ENCODE measurements at places on chromosomes 12 and 14.

- no peak for DNase-seq
Observed at GRCh38 chr14:105173901-105174894, 5.6 kb upstream of the JAG2 start.

DNA sequence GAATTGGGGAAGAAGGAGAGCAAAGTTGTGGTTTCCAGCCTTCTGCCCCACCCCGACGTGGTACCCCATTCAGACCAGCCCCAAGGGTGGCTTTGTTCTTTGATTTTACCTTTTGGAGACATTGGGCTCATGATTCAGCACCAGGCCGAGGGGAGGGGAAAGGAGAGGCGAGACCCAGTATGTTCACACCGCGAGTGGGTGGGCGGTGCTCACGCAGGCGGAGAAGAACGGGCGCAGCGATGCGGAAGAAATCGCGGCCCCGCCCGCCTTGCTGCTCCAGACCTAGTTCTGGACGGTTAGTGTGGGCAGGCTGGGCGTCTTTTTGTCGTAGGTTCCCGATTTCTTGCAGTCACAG is 963 bp downstream of the ATL1 start:
- DNase-seq = peak; percentile 59

DNA sequence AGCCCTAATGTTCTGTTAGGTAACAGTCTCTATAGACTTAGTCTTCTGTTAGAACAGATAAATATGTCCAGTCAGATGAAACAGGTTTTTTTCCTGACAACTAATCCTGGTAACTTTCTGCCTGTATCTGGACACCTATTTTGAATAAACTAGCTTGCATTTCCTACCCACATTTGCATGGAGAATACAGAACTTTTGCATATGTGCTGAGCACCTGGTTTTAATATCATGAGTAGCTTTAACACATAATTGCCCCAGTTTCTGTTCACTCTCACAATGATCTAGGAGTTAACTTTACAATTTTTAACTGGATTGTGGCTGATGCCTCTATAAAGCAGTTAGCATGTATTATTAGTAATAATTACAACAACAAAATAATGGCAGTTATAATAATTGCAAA is 111.7 kb downstream of the KTN1 start:
- no peak for DNase-seq

GRCh38 chr14:85516239-85517113 is 13.5 kb upstream of the FLRT2 start:
- DNase-seq = peak; percentile 94

DNA sequence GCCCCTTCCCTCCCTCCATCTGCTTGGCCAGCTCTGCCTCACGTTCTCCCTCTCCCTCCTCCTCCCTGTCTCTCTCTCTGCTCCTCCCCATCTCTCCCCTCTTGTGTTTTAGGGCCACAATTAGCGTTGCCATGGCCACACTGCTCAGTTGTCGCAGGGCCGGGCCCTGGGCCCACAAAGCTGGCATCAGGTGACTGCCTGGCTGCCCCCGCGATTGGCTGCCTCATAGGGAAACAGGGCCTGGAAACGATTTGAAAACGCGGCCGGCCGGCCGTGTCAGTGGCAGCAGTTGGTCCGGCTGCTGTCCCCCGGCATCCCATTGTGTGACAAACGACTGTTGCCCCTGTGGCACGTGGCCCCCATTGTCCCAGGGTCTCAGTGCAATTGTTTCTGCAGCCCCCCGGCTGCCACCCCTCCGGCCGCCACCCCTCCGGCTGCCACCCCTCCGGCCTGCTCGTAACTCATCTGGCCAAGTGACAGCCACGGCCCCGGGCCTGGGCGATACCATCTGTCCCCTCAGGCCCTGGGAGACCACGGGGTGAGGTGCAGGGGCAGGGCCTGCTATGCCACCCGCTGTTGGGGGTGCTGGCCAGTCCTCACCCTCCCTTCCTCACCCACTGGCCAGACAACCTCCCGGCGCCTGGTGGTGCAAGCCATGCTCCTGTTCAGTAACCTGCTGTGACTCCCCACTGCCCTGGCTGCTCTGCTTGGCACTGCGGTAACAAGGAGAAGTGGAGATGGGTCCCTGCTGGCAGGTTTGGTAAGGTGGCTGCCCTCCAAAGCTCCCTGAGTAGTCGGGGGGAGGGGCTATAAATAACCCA is 17.4 kb downstream of the FOXN4 start:
- DNase-seq = peak; percentile 12

DNA sequence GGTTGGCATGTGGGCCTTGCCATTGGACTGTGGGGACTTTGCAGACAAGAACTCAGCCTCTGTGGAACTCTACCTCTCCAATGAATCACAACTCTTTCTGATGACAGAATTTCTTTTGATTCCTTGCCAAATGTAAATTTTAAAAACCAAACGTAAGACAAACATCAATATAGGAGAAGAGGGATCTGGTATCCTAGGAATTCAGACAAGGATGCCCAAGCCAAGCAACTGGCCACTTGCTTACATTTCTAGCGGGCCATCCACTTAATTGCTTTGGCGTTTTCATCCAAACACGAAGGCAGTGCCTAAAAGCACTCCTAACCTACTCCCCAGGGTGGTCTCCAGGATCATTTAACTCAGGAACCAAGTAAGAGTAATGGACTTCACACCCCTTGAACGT is 23.4 kb upstream of the RAB35 start:
- DNase-seq = no peak

DNA sequence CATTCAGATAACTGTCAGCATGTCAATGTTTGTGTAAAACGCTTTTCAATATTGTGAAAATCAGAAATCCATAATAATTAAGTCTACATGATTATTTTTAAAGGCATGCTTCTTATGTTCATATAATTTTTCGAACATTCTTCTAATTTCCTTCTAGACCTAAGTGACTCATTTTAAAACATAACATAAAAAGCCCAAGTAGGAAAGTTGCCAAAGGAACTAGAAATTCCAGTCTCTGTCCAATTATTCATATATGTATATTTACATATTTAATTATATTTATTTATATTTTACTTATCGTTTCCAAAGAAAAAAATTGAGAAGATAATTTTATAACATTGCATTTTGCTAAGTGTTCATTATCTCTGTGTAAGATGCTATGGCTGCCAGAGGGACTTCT is 110.4 kb downstream of the TMTC1 start:
- DNase-seq = peak; percentile 36

- DNase-seq = no peak
Observed at GRCh38 chr14:22384167-22384549, 204.9 kb downstream of the DAD1 start.

All from fibroblast of skin of scalp (primary cell).